ENCODE measurements at places on chromosomes 16 and 17. TPM values are rescaled to one million over a fixed set of nuclear protein-coding genes. Genes with fewer than 3 reads are reported as not detected.

Gene FKBP10
- polyA plus RNA-seq, result 150 TPM

Gene VKORC1
- polyA plus RNA-seq, result not detected

Gene BEAN1
- polyA plus RNA-seq, result 1.0 TPM

Gene UMOD
- polyA plus RNA-seq, result not detected

- DNase-seq, result no peak
Measured at GRCh38 chr17:28871056-28871579, 16.3 kb downstream of the ERAL1 start.

- DNase-seq, result no peak
Measured at GRCh38 chr17:20263595-20263994, 203.7 kb downstream of the LGALS9B start.

GRCh38 chr16:72241930-72242329 is 70.0 kb upstream of the PMFBP1 start:
- peak; percentile 28 for DNase-seq

GRCh38 chr16:78396046-78396445 is 296.6 kb downstream of the WWOX start:
- DNase-seq, result no peak

DNA sequence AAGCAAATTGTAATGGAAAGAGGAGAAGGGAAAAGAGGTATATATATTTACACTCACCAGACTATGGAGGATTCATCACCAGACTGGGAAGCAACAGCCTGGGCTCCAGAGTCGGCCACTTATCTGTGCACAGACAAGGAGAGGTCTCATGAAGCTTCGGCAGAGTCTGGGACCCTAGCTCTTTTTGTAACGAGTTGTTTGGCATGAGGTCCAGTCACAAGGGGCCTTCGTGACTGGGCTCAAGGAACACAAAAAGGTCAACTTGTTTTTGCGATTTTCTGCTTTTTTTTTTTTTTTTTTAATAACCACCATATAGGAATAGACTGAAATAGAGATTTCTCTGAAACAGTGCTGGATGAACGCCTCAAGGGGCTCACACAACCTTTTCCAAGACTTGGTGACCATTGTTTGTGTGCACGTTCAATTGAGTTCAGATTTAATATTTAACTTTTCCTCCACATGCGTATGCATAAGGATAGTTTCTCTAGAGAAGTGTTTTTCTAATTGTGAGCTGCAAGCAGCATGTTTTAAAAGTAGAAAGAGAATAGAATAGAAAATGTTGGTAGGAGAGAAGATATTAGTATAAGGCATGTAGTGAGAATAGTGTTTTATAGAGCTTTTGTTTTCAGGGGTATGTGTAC is 25.8 kb downstream of the BPTF start:
- DNase-seq, result no peak

GRCh38 chr16:84703681-84704080 is 3.9 kb downstream of the USP10 start:
- DNase-seq, result no peak

- DNase-seq, result no peak
Measured at GRCh38 chr16:72829846-72830775, 217.8 kb downstream of the ZFHX3 start.

DNA sequence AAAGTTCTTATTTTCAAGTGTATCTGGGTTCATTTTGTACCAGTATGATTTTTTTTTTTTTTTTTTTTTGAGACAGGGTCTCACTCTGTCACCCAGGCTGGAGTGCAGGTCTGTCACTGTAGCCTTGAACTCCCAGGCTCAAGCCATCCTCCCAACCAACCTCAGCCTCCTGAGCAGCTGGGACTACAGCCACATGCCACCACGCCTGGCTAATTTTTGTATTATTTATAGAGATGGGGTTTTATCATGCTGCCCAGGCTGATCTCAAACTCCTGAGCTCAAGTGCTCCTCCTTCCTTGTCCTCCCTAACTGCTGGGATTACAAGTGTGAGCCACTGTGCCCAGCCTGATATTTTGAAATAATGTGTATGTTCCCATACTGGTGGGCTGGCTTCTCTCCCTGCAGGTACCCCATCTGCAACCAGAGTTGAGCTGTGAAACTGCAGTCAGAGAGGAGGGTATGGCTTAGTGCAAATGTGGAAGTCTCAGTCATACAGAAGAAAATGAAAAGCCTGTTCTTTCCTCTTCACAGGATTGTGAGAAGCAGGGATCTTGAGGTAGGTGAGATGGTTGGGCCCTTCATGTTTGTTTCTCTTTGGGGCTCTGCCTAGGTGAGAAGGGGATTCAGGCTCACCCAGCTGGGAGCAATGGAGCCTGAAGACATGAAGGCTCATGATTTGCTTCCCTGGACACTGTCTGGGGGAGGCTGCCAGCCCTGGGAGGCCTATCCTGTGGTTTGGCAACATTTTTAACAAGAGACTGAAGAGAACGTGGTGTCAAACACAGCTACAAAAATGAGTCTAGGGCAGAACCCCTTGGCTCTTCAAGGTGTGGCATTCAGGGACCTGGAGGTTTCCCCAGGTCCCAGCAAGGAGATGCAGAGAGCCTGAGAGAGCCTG is 41.3 kb upstream of the SIAH1 start:
- no peak for DNase-seq

GRCh38 chr17:40329839-40330794 is 21.1 kb downstream of the RARA start:
- no peak for DNase-seq

All from muscle of arm (tissue), 14 donors.